ENCODE measurements at places on chromosomes 13 and 19.
A peak's percentile ranks its signal among the peaks of the same experiment; 100 is the strongest.

DNA sequence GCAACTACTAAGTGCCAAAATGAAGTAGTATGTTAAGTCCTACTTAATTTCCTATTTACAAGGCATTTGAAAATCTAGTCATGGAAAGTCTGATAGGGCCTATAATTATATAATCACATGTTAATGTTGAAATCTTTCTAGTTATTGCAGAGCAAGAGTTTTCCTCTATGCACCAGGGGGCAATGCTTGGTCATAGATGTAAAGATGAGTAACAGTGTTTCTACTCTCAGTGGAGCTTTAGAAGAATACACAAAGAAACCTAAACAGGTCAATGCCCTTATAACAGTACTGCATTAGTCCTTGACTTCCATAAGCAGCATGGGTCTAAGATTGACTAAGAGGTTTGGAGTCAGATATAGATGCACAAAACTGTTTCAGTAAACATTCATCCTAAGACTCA, 218.7 kb downstream of the KCTD12 start:
- no peak overlapping the region for H3K27ac ChIP-seq
- no peaks in the 10 kb centered on the region for H3K36me3 ChIP-seq
- H3K27me3 ChIP-seq = no peaks in the 10 kb centered on the region
- no peak overlapping the region for H3K4me3 ChIP-seq
- no peak for DNase-seq

GRCh38 chr13:46354156-46355087, 32.6 kb downstream of the RUBCNL start:
- DNase-seq = no peak
- H3K27ac ChIP-seq = no peak overlapping the region
- no peaks in the 10 kb centered on the region for H3K27me3 ChIP-seq
- H3K4me3 ChIP-seq = no peak overlapping the region
- H3K36me3 ChIP-seq = no peaks in the 10 kb centered on the region

GRCh38 chr13:48561466-48562235, 28.8 kb upstream of the RCBTB2 start:
- no peaks in the 10 kb centered on the region for H3K36me3 ChIP-seq
- DNase-seq = no peak
- no peak overlapping the region for H3K4me3 ChIP-seq
- H3K27ac ChIP-seq = no peak overlapping the region

- no peaks in the 10 kb centered on the region for H3K36me3 ChIP-seq
- H3K27ac ChIP-seq = no peak overlapping the region
- H3K4me1 ChIP-seq = peaks cover 9% of the 10 kb centered on the region
Observed at GRCh38 chr13:26968431-26969341, 202.9 kb downstream of the USP12 start.

- H3K4me3 ChIP-seq = no peak overlapping the region
- H3K27ac ChIP-seq = 0 out of 2 replicates have a peak overlapping the region, but pooled peaks have one; percentile 32
- DNase-seq = no peak
- no peaks in the 10 kb centered on the region for H3K27me3 ChIP-seq
- no peaks in the 10 kb centered on the region for H3K4me1 ChIP-seq
- H3K36me3 ChIP-seq = peaks cover 39% of the 10 kb centered on the region
Observed at GRCh38 chr19:1428738-1429391, 9.3 kb upstream of the RPS15 start.

- DNase-seq = peak; percentile 69
- no peaks in the 10 kb centered on the region for H3K36me3 ChIP-seq
- no peaks in the 10 kb centered on the region for H3K27me3 ChIP-seq
- peaks cover 18% of the 10 kb centered on the region for H3K4me1 ChIP-seq
- peak overlapping the region; percentile 51 for H3K4me3 ChIP-seq
- H3K27ac ChIP-seq = no peak overlapping the region
Observed at GRCh38 chr13:101453784-101454201, 1.3 kb downstream of the ITGBL1 start.

GRCh38 chr13:91894316-91894715, 495.9 kb downstream of the GPC5 start:
- no peak for DNase-seq
- H3K27ac ChIP-seq = no peak overlapping the region
- no peaks in the 10 kb centered on the region for H3K27me3 ChIP-seq
- no peaks in the 10 kb centered on the region for H3K4me1 ChIP-seq
- H3K4me3 ChIP-seq = no peak overlapping the region

DNA sequence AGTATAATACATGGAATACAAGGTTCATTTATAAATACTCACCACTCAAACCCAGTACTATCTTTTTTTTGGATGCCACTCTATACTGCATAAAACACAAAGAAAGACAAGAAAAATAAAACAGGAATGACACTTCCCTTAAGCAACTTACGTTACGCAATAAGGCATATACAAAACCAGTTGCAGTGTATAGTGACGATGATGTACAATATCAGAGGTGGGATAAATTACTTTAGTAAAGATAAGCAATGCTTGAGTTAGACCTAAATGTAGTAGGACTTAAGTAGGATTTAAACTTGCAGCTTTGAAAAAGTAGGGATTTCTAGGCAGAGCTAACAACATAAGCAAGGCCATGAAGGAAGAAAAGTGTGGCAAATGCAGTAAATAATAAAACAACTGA, 374.9 kb downstream of the SPRY2 start:
- no peak overlapping the region for H3K4me3 ChIP-seq
- H3K36me3 ChIP-seq = no peaks in the 10 kb centered on the region
- no peaks in the 10 kb centered on the region for H3K27me3 ChIP-seq

DNA sequence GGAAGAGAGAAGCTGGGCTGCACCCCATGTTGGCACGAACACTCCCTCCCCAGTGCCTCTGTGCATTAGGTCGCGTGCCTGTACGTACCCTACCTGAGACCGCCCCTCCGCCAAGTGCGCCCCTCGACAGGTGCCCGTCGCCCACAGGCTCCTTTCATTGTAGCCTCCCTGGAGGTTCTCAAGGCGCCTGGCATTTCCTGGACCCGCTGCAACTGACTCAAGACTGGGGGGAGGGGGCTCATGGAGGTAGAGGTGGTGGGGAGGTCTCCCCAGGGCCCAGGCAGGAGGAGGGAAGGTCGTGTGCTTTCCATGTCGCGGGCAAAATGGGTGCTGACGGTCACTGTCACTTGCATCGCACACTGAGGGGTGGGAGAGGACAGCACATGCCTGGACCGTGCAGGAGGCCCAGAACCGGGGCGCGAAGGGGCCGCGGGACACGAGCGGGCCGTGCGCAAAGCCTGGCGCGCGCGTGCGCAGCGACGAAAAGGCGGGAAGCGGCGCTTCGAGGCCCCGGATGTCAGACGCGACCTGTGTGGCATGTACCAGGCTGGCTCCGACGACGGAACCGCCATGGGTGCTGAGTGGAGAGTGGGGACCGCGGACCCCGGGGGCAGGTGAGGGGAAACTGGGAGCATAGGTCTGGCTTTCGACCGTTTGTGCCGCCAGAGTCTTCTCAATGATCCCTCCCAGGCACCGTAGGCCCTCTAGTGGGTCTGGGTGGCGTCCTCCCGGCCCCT, 16.5 kb downstream of the NFIX start:
- peaks cover 66% of the 10 kb centered on the region for H3K4me1 ChIP-seq
- peaks cover 100% of the 10 kb centered on the region for H3K27me3 ChIP-seq
- no peak overlapping the region for H3K27ac ChIP-seq
- peak overlapping the region; percentile 47 for H3K4me3 ChIP-seq
- peak; percentile 78 for DNase-seq
- H3K36me3 ChIP-seq = no peaks in the 10 kb centered on the region

DNA sequence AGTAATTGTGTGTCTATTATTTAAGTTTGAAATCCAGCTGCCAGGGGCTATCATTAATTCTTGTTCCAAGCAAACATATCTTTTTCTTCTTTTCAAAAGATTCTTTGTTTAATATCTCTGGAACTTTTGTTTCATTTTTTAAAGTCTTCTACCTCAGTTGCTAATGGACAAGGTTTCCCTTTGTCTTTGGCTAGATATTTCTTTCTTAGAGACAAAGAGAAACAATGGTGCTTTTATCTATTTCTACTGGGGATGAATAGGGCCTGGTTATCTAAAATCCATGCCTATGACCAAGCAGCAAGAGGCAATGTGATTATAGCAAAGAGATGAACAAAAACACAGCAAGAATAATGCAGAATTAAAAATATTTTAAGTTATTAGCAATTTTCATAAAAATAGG, 661.3 kb upstream of the KLF12 start:
- no peaks in the 10 kb centered on the region for H3K27me3 ChIP-seq
- H3K4me3 ChIP-seq = no peak overlapping the region
- no peak overlapping the region for H3K27ac ChIP-seq
- no peak for DNase-seq

DNA sequence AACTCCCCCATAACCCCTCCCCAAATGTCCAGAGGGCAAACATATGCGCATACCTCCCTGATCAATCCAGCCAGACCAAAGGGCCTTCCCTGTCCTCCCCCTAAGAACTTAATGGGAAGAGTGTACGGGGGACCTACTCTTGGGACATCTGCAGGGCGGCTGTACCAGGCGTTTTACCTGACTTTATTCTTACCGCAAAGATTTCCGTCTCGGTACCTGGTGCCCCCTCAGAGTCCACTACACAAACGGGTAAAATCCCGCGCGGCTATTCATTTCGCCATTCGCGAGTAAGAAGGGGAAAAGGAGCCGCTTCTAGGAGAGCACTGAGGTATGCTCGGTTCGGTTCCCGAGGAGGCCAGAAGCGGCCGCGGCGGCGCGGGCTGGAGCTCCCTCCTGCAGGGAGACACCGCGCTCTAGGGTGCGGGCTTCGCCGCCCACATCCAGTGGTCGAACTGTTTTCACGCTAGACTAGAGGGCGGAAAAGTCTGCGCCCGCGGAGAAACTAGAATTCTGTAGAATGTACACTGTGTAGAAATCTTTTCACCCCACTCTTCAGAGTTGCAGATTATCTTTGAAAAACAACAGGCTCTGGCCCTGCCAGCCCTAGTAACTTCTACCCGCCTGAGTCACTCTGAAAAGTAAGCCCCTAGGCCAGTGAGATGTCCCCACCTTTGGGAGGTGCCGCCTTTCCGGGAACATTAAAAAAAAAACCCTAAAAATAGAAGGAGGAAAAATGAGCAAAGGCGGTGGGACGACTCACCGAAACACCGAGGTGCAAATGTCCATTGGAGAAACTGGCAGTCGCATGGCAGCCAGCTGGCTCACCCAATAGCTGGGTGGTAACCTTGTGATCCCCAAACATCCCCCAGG, 3.8 kb upstream of the TSHZ3 start:
- peak; percentile 59 for DNase-seq
- peaks cover 49% of the 10 kb centered on the region for H3K4me1 ChIP-seq
- H3K4me3 ChIP-seq = peak overlapping the region; percentile 83
- no peaks in the 10 kb centered on the region for H3K36me3 ChIP-seq
- no peak overlapping the region for H3K27ac ChIP-seq

GRCh38 chr19:15324791-15325519, 7.4 kb downstream of the BRD4 start:
- H3K4me3 ChIP-seq = no peak overlapping the region
- no peaks in the 10 kb centered on the region for H3K27me3 ChIP-seq
- peak overlapping the region; percentile 69 for H3K27ac ChIP-seq
- H3K36me3 ChIP-seq = no peaks in the 10 kb centered on the region
- no peak for DNase-seq

DNA sequence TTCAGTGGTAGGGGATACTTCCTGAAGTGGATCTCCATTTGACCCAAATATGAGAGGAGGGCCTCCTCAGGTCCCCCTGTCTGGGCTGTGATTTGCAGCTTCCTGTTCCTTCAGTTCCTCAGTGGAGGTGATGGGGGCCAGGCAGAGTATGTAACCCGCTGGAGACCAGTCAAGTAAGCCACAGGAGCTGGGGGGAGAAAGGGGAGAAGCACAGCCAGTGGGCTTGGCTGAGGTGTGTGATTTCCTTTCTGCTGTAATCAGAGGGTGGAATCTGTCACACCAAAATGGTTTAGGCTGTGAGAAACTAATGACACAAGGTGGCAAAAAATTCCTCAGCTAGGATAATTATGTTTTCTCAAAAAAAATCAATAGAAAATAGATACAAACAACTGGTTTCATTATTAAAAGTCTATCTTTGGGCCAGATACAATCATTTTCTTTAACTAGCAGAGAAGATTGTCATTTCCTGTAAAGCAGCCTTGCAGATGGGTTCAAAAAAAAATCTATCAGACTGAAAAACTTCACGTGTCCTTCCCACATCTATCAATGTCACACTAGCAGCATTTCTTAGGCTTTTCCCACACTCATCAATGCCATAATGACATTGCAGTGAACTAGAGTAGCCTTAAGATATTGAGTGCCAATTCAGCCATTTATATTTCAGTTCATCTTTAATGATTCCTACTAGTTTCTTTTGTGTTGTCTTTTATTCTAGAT, 1660.3 kb downstream of the EFNB2 start:
- H3K4me1 ChIP-seq = no peaks in the 10 kb centered on the region
- no peaks in the 10 kb centered on the region for H3K27me3 ChIP-seq
- H3K27ac ChIP-seq = no peak overlapping the region
- H3K4me3 ChIP-seq = no peak overlapping the region
- DNase-seq = peak; percentile 14

GRCh38 chr19:39375929-39376328, 15.0 kb downstream of the PAF1 start:
- no peak overlapping the region for H3K4me3 ChIP-seq
- H3K27ac ChIP-seq = no peak overlapping the region
- no peaks in the 10 kb centered on the region for H3K4me1 ChIP-seq
- DNase-seq = no peak
- H3K27me3 ChIP-seq = no peaks in the 10 kb centered on the region
- H3K36me3 ChIP-seq = peaks cover 31% of the 10 kb centered on the region

GRCh38 chr19:13726323-13726722, 38.0 kb upstream of the MRI1 start:
- no peak overlapping the region for H3K27ac ChIP-seq
- no peaks in the 10 kb centered on the region for H3K27me3 ChIP-seq
- H3K4me1 ChIP-seq = peaks cover 8% of the 10 kb centered on the region

GRCh38 chr13:88887045-88887662, 1216.0 kb downstream of the SLITRK5 start:
- DNase-seq = peak; percentile 16
- H3K36me3 ChIP-seq = no peaks in the 10 kb centered on the region
- H3K27me3 ChIP-seq = no peaks in the 10 kb centered on the region
- no peak overlapping the region for H3K4me3 ChIP-seq
- no peak overlapping the region for H3K27ac ChIP-seq
- H3K4me1 ChIP-seq = peaks cover 5% of the 10 kb centered on the region

DNA sequence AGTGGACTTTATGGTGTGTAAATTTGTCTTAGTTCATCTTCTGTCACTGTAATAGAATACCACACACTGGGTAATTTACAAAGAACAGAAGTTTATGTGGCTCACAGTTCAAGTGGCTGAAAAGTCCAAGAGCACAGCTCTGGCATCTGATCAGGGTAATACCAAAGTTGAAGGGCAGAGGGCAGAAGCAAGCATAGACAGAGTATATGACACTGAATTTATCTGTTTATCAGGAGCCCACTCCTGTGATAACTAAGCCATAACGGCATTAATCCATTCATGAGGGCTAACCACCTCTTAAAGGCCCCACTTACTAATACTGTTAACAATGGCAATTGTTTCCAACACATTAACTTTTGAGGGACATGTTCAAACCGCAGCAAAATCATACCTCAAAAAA, 4.0 kb upstream of the RFXAP start:
- H3K36me3 ChIP-seq = no peaks in the 10 kb centered on the region
- DNase-seq = peak; percentile 51
- H3K27ac ChIP-seq = no peak overlapping the region
- H3K27me3 ChIP-seq = peaks cover 3% of the 10 kb centered on the region
- H3K4me3 ChIP-seq = no peak overlapping the region

GRCh38 chr13:73158851-73159250, 100.0 kb downstream of the KLF5 start:
- no peak overlapping the region for H3K4me3 ChIP-seq
- H3K36me3 ChIP-seq = no peaks in the 10 kb centered on the region
- H3K4me1 ChIP-seq = no peaks in the 10 kb centered on the region
- no peaks in the 10 kb centered on the region for H3K27me3 ChIP-seq
- no peak overlapping the region for H3K27ac ChIP-seq

GRCh38 chr19:49210108-49210900, 52.7 kb downstream of the TRPM4 start:
- H3K4me1 ChIP-seq = peaks cover 8% of the 10 kb centered on the region
- H3K27me3 ChIP-seq = no peaks in the 10 kb centered on the region
- H3K4me3 ChIP-seq = peak overlapping the region; percentile 52
- peak overlapping the region; percentile 90 for H3K27ac ChIP-seq
- peak; percentile 98 for DNase-seq
